ENCODE measurements at places on chromosomes 1 and 21. TPM values are rescaled to one million over a fixed set of nuclear protein-coding genes. Genes with fewer than 3 reads are reported as not detected.

DNA sequence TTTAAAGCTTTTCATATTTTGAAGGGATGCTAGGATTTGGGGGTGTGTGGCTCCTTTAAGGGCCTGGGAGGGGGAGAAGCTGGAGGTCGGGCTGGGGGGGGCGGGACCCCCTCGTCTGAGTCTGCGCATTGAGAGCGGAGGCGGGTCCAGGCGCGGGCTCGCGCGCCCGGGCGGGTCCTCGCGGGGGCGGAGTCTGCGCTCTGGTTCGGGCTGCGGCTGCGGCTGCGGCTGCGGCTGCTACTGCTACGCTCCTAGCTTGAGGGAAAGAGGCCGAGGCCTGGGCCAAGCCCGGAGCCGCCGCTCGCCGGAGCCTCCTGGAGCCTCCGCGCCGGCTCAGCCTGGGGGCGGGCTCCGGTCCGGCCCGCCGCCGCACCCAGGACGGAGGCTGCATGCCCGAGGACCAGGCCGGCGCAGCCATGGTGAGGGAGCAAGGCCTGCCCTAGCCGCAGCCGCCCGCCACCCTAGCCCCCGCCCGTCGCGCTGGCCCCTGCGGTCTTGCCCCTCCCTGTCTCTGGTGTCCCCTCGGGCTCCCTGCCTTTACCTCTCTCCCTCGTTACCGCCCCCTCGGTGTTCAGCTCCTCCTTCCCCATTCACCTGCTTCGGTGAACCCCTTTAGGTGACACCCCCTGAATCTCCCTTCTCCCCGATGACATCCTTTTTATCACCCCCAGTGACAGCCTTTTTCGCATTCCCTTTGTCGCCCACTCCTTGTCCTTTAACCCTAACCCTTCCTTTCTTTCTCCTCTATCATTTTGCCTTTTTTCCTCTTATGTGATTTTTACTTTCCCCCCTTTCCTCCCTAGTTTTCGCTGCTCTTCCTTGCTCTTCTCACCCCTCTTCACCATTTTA, at the start of gene ZYG11B:
Gene ZYG11B, plus strand, starts transcription at position 189 of the 849 bp plus-strand sequence. Its CDS starts 201 bp downstream, at position 390.
- DNase-seq = peak; percentile 97

GRCh38 chr1:41435570-41436178, 48.8 kb downstream of the EDN2 start:
- DNase-seq = no peak

The TMEM82 gene
- polyA plus RNA-seq = not detected

GRCh38 chr1:232459087-232459486, 170.8 kb downstream of the SIPA1L2 start:
- no peak for DNase-seq

GRCh38 chr1:151692226-151692625, 24.4 kb downstream of the CELF3 start:
- no peak for DNase-seq

Measured in muscle of leg (tissue), 16 donors.